ENCODE measurements at places on chromosomes 1 and 21.

DNA sequence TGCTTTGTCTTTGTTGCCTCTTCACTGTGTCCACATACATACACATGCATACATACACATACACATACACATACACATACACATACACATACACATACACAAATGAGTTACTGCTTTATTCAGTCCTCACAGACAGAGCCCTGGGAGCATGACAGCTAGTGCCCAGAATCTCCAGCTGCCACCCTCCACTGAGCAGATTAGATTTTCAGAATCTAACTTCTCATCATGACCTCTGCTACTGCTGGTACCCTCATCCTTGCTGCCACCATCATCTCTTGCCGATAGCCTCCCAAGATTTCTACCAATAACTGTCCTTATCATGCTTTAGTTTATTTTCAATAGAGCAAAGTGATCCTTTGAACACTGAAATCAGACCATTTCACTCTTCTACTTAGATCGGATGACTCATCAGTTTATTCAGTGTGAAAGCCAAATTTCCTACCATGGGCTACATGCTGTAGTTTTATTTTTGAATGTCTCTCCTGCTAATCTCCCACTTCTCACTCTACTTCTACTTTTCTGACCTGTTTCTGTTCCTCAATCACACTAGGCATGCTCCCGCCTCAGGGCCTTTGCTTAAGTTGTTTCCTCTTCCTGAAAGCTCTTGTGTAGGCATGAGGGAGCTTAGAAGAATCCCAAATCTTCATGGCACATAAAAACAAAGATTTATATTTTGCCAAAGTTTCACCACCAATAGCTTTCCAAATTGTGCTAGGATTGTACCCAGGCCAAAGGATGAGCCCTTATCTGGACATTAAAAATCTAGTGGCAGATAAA, 43.0 kb downstream of the ATP6V1G3 start:
- no peak for DNase-seq

GRCh38 chr1:87706203-87706602, 377.5 kb downstream of the LMO4 start:
- DNase-seq = no peak

GRCh38 chr1:97832481-97832880, 88.4 kb downstream of the DPYD start:
- no peak for DNase-seq

GRCh38 chr1:38244218-38244845, 197.7 kb upstream of the POU3F1 start:
- DNase-seq = no peak

GRCh38 chr1:156463874-156464273, 36.7 kb downstream of the MEF2D start:
- no peak for DNase-seq

DNA sequence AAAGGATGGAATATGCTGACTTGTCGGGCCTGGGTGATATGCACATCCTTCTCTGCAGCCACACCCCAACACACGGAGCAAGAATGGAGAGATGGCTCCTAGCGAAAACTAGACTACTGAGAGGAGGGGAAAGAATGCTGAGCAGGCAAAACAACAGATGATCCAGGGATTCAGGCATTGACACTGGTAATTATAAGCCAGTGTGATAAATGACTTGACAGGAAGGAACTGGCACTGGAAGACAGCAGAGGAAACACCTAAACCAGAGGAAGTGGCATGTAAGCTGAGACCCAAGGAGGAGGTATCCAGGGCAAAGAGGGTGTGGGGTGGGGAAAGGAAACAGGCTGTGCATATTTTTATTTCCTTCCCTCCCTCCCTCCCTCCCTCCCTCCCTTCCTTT, 31.7 kb upstream of the KHDRBS1 start:
- no peak for DNase-seq

GRCh38 chr1:230113593-230114236, 46.7 kb downstream of the GALNT2 start:
- no peak for DNase-seq

DNA sequence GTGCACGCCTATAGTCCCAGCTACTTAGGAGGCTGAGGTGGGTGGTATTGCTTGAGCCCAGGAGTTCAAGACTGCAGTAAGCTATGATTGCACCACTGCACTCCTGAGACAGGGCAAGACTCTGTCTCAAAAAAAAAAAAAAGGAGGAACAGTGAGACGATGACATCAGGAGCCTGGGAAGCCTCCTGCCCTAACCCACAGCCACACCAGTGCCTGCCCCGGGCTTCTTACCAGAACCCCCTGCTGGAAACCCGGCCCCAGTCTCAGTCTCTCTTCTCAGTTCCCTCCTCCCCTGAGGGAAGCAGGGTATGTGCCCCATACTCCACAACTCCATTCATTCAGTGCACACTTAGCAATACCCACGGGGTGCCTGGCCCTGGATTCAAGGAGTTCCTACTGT, 9.1 kb downstream of the COL8A2 start:
- no peak for DNase-seq

DNA sequence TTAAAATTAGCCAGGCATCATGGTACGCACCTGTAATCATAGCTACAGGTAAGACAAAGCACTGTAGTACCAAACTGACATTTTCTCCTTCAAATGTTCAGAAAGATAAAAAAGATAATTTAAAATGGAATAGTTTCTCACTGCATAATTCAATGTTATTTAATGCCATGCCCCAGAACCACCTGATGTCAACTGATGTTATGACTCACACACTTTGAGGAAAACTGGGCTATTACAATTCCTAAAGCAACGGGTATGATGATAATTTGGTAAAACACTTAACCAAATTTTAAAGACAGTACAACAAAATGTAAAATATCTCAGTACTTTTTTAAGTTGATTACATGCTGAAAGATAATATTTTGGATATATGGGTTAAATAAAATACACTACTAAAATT, 22.9 kb upstream of the PLEKHO1 start:
- DNase-seq = no peak

DNA sequence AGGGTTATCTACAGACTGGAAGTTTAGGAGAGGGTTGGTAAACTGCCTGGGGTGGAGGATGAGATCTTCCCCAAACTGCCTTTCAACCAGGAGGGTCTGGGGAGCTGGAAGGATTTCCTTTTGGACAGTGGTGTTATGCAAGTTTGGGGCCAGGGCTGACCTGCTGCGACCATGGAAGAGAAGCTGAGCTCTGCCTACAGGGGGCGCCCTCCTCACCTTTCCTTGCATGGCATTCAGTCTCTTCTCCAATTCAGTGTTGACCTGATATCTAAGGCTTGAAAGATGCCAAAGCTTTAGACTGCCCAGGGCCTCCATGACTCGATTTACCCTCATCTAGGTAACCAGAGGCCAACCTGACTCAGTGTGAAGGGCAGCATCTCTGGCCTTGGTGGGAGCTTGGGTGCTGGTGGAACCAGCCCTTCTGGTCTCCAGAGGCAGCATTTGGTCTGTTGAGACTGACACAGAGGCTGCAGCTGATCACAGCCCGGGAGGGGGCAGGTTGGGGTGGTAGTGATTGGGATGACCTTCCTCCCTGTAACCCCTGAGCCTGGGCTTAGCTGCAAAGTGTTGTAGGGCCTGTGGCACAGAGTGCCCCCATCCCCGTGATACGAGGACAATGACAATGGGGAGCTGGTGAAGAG, 170.0 kb downstream of the GRIK3 start:
- no peak for DNase-seq

DNA sequence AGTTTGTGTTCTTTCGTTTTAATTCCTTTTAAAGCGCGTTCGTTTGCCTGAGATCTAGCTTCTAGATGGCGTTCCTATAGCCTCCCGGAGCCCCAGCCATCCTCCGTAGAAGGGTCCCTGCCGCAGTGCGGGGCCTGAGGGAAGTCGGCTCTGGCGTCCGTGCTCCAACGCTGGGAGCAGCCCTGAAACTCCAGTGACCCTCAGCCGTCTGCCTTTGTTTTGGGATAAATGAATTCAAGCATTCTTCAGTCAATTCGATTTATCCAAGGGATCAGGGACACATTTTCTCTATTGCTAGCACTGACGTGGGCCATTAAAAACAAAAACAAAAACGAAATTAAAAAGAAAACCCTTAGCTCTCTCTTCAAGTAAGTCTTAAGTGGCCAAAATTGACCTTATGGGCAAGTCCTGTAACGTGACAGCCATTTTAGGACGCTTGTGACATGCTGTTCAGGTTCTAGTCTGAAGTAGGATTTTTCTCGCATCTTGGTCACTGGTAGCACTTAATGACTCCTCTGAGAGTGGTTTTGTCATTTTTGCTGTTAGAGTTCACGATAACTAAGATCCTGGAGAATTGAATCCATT, 742 bp upstream of the HSPA13 start:
- DNase-seq = no peak

GRCh38 chr1:198363625-198364151, 176.8 kb downstream of the ATP6V1G3 start:
- DNase-seq = no peak

- no peak for DNase-seq
Measured at GRCh38 chr21:14589855-14590563, 43.9 kb upstream of the SAMSN1 start.

DNA sequence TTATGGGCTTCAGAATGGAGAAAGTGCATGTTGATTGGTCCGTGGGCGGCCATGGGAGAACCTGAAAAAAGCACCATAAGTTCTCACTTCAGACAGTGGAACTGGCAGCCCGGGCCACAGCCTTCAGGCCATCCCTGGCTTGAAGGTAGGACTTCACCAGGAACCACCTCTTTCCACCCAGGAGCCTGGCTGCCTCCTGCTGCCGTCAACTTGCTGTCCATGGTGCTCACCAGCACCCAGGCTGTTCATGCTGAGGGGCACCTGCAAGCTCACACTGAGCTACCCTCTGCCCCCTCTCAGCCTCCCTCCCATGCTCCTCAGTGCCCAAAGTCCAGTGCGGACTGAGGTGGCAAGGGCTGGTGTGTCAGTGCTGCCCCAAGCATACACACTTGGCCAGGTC, 12.9 kb upstream of the FNBP1L start:
- no peak for DNase-seq

GRCh38 chr21:15768045-15768601, 38.3 kb downstream of the USP25 start:
- no peak for DNase-seq

DNA sequence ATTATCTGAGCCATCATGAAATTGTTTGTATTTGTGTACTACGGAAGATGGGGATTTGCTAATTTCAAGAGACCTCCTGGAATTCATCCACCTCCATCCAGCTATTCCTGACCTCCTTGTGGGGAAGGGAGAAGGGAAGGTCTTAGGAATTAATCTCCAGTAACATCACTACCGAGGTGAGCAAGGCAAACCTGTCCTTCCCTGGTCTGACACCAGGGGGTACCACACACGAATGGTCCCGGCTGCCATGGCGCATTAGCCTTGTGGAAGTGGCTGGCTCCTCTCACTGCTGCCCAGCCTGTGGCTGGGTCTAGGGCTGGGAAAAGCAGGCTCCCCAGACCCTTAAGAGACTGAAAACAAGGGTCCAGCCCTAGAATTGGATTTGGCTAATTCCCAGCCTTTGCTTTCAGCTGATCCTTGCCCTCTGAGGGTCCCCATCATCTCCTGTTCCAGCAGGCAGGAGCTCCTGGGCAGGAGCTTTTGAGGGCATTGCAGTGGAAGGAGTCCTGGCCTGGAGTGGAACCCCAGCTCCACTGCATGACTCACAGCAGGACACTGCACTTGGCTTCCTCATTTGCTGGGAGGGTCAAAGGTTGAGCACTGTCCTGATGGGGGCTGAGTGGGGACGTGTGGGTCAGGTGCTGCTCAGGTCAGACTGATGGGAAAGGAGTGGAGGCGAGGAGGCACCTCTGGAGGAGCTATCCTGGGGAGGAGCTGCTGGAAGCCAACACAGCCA, 34.8 kb downstream of the RIMS3 start:
- no peak for DNase-seq

DNA sequence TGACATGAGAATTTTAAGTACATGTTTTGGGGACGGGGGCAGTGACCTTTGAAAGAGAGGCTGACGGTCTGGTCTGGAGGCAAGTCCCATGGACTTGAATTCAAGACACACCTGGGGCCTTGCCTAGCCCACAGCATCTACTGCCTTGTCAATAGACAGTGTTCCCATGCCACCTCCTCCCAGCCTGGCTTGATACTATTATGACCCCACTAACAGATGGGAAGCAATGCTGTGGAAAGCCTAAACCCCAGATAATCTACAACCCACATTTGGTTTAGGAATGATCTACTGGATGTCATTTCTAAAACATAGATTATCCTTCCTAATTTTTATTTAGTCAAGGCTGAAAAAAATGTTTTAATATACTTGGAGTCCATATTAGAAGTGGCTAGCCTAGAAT, 17.8 kb upstream of the NFASC start:
- no peak for DNase-seq

GRCh38 chr1:88451856-88452255, 232.2 kb upstream of the PKN2 start:
- no peak for DNase-seq

GRCh38 chr21:19340303-19340702, 936.7 kb upstream of the TMPRSS15 start:
- no peak for DNase-seq

DNA sequence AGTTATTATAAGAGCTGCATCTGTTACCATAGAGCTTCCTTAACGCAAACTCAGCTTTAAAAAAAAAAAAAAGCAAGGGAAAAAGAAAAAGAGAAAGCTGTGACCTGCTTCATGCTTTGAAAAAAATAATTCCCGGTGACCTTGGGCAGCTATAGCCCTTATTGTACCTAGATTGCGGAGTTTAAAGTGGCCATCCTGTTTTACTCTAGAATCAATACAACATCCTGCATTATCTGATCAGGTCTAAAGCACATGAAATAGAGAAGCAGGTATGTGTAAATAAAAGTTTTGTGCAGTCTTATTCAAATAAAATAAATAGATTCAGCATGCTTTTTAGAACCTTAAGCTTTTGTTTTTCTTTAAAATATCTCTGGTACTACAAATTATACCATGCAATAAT, 126.8 kb upstream of the KIAA1614 start:
- no peak for DNase-seq

DNA sequence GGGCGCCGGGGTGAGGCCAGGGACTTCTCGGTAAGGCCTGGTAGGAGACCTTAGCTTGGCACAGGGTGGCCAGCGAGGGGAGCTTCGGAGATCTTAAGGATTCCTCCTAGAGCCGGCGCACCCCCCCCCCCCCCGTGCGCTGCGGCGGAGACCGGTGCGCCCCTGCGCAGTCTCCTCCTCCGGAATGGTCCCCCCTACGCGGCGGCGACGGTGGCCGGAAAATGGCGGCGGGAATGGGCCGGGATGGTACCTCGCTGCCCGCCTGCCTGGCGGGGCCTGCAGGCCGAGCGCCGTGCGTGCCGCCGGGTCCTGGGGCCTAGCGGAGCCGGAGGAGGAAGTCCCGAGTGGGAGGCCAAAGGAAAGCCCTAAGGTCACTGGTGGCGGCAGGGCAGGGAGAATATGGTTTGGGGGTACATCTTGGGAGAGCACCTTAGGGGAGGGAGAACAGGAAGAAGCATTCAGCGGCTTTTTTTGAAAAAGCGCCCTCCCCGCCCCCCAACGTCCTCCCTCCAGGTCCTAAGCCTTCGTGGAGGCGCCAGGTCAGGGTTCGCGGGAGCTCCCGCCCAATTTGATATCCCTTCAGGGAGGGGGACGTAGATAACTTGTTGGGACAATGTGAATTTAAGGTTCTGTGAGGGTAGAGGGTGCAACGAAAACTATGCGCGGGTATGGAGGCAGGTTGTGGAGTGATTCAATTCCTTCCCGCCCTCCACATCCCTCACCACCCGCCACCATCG, 429 bp downstream of the SRRM1 start:
- no peak for DNase-seq

- DNase-seq = no peak
Measured at GRCh38 chr1:89022167-89022959, at the start of gene GBP3. Gene GBP3 (minus strand): TSS chr1:89022866. CDS start chr1:89020721, 2,145 bp downstream.

Data from activated CD4-positive, alpha-beta T cell treated with anti-CD3 and anti-CD28 coated beads, Interleukin-2, amount 50 U/mL, for 4 hours (primary cell).